ENCODE measurements at places on chromosomes 13 and 19. TPM values are rescaled to one million over a fixed set of nuclear protein-coding genes. Genes with fewer than 3 reads are reported as not detected.

DNA sequence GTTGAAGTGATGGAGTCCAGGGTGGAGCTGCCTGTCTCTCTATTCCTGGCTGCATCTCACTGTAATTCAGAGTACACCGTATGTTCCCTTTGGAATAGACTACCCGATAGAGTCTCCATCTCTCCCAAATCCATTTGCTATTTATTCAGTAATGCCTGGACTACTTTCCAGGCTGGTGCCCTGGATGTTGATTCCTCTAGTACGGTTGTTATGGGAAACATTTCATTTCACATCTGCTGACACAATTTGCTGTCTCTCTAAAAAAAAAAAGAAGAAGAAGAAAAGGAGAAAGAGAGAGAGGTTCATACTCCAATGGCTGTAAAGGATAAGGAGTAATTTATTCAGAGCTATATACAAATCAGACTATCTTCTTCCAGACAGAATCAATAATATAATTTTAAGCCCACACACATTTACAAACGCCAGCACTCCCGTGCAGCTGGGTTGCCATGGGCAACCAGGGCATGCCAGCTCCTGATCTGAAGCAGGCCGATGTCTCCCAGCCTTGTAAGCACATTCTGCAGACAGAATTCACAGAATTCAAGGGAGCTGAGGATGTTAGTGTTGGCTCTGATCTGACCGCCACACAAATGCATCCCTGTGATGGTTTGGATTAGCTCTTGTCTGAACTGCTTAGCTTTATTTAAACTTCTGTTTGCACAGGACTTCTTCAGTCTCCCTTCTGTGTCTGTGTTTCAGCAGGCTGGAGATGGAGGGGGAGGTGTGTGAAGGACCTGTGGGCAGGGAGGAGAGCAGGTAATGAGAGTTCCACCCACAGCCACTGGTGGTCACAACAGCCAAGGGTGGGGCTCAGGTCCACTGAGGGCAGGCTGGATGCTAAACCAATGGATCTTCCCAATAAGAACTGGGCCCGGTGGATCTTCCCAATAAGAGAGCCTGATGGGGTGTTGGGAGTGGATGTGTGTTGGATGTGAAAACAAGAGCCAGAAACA is 66.0 kb downstream of the TEX26 start:
- no peaks in the 10 kb centered on the region for H3K36me3 ChIP-seq
- no peak overlapping the region for H3K27ac ChIP-seq
- DNase-seq = no peak

DNA sequence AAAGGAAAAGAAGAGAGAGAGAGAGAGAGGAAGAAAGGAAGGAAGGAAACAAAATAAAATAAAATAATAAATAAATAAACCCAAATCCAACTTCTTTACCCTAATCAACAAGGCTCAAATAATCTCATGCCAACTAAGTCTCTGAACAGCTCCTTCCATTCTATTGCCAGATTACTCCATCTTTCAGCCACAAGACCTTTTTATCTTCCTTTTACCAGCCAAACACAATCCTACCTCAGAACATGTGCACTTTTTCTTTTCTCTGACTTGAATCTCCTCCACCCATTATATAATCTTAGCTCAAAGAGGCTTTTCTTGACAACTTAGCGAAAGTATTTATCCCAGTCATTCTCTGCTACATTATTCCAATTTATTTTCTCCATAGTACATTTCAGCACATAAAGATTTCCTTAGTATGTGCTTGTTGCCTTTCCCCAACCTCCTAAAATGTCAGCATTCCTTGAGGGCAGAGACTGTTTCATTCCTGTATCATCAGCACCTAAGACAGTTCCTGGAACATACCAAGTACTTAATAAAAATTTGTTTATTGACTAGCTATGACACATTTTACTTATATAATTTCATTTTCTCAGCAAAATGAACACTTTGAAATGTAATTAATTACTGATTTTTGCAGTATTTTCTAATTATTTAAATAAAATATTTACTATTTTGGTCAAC is 33.5 kb upstream of the USPL1 start:
- H3K27ac ChIP-seq = no peak overlapping the region
- no peak overlapping the region for H3K4me3 ChIP-seq
- no peak for DNase-seq
- H3K36me3 ChIP-seq = no peaks in the 10 kb centered on the region
- H3K4me1 ChIP-seq = no peaks in the 10 kb centered on the region

Gene ZNF416
- polyA plus RNA-seq = 1.00 TPM

Gene NBEA
- polyA plus RNA-seq = 3.2 TPM

DNA sequence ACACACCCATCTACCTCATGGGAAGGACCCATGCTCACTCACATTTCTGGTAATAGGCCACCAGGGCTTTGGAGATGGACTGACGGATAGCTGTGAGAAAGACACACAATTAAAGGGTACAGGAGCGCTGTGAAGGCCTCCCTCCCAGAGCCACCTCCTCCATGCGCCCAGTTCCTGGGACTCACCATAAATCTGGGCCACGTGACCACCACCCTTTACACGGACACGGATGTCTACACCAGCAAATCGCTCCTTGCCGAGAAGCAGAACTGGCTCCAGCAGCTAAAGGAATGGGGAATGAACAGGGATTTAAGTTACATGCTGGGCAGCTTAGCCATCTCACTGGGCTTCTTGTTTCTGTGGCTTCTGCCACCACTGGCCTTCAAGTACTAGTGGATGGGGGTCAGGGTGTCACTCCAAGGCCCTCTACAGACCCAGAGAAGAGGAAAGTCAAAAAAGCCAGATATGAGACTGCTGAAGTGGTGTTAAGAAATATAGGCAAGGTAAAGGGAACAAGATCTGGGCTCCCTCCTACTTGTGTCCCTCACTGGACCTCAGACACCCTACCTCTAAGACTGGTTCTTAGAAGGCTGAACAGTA is 2.2 kb downstream of the RPS16 start:
- H3K36me3 ChIP-seq = peaks cover 30% of the 10 kb centered on the region
- no peak overlapping the region for H3K4me3 ChIP-seq
- DNase-seq = no peak
- peak overlapping the region; percentile 91 for H3K27ac ChIP-seq

GRCh38 chr19:38143847-38144246 is 80.2 kb downstream of the DPF1 start:
- H3K36me3 ChIP-seq = peaks cover 57% of the 10 kb centered on the region
- no peaks in the 10 kb centered on the region for H3K4me1 ChIP-seq
- no peak overlapping the region for H3K4me3 ChIP-seq
- no peaks in the 10 kb centered on the region for H3K27me3 ChIP-seq

Gene VSTM2B
- not detected for polyA plus RNA-seq
